ENCODE measurements at places on chromosomes 7 and 10. TPM values are rescaled to one million over a fixed set of nuclear protein-coding genes. Genes with fewer than 3 reads are reported as not detected.

DNA sequence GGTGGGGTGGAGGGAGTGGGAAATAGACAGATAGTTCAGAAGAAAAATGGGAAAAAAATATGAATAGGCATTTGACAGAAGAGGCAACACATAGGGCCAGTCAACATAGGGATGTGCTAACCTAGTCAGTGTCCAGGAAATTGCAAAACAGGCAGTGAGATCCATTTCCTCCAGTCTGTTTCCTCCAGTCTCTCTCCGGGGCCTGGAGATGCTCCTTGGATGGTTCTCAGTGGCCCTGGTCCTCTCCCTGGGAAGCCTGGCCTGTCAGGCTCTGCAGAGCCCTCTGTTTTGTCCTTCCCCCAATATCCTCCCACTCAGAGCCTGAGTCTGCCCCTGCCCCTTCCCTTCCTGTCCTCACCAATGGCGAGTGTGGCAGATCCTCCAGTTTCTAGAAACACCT, 52.6 kb downstream of the SYPL1 start:
- no peak for DNase-seq

DNA sequence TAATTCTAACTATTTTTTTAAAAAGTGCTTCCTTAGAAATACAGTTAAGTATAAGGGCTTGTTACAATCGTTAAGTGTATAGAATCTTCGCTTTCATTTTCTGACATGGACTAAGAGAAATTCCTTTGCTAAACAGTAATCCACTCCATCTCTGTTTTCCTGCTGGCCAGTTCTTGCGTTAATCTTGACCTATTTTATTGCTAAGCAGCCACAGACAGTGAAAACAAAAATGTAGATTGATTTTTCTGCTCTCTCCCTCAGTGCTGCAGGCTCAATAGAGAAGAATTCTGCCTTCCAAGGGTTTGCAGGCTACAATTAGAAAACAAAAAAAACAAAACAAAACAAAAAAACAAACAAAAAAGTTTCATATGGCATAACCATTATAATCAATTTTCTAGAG, 310.4 kb upstream of the ADARB2 start:
- no peak for DNase-seq

GRCh38 chr10:77925795-77926565, 575 bp downstream of the DLG5 start:
- DNase-seq: no peak

DNA sequence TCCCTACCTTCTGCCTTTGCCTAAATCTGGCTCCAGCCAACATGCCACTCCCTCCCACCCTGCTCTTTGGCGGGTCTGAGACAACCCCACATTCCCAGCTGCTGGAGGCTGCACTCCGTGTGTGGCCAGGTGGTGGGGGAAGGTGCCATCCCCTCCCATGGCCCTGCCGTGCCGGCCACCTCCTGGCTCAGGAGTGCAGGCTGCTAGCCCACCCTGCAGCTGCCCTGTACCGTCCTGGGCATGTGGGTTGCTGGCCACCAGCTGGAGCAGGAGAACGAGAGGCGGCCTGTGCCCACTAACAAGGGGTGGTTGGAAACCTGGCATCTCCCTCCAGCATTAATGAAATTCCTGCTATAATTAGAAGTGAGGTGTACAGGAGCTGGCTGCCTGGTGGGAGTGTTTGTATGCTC, 97.6 kb downstream of the ZMIZ1 start:
- DNase-seq: no peak

GRCh38 chr7:31052841-31053601, 913 bp downstream of the ADCYAP1R1 start:
- no peak for DNase-seq

- DNase-seq: no peak
These were observed 179.6 kb downstream of the CELF2 start for GRCh38 chr10:11197266-11197712.

GRCh38 chr10:62433901-62434300, 59.7 kb downstream of the ZNF365 start:
- DNase-seq: no peak

DNA sequence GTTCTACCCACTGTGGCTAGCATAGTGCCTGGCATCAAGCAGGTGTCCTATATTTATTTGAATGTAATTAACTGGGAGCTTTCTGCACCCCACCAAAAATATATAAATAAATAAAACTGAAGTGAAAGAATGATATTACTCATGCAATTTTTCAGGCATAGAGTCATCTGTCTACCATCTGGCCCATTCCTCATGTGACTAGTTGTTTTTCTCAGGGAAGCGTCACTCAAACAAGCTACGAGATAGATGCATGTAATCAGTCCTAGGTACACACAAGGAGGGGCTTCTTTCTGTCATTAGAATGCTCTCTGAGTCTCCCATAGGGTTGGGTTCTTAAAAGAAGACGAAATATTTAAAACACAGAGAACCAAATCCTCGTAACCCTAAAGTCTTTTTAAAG, 255.5 kb upstream of the KMT2E start:
- no peak for DNase-seq

DNA sequence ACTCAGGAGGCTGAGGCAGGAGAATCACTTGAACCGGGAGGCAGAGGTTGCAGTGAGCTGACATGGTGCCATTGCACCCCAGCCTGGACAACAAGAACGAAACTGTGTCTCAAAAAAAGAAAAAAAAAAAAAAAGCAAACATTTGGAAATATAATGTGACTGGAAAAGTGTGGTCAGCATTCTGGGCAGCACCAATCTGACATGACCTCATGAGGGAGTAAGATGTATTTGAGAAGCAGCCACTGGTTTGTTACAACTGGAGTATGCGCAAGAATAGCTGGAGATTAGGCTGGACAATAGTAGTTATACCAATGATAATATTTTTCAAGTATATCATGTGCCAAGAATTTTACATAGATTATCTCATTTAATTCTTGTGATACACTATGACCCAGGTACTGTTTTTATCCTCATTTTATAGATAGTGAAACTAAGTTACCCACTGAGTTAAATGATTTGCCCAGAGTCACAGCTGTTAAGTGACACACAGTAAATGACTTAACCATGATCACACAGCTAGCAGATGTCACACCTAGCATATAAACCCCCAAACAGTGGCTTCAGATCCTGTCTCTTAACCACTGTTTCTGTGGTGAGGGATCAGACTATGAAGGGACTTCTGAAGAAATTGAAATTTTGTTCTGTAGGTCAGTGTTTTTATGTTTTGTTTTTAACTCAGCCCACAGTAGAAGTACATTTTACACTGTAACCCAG, 11.1 kb downstream of the MCU start:
- DNase-seq: no peak

GRCh38 chr7:122984021-122984420, 11.5 kb downstream of the TAS2R16 start:
- no peak for DNase-seq

DNA sequence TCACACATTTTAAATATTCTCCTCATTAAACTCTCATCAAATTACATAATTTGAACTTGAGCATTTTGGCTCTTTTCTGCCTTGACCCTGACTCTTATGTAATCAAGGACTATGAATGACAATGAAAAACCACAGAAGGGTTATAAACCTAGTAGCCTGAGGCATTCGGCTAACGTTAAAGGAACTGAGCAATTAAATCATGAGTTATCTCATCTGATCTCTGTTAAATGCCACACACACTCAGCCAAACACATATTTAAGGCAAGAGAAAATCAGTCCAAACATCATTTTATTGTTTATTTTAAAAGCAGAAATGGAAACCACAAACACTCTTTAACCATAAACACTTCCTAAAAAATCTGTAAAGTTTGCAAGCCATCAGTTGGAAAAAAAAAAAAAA, 204.3 kb downstream of the DGKI start:
- no peak for DNase-seq

DNA sequence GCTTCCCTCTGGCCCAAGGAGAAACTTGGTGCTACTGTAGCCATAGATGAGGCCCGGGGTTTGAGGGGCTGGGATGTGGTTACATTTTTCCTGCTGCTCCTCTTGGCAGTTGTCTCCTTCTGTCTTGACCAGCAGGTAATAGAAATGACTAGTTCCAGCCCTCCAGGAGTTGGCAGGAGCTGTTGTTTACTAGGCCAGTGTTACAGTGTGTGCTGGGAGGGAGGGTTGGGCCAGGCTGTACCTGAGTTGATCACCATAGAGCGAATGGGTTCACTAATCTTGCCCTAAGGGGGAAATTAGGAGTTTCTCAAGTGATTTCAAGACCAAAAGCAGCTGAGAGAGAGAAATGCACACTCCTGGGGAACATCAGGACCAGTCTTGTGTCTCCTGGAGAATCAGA, 34.9 kb downstream of the PAX2 start:
- no peak for DNase-seq

GRCh38 chr7:54944179-54944578, 74.6 kb upstream of the EGFR start:
- no peak for DNase-seq

DNA sequence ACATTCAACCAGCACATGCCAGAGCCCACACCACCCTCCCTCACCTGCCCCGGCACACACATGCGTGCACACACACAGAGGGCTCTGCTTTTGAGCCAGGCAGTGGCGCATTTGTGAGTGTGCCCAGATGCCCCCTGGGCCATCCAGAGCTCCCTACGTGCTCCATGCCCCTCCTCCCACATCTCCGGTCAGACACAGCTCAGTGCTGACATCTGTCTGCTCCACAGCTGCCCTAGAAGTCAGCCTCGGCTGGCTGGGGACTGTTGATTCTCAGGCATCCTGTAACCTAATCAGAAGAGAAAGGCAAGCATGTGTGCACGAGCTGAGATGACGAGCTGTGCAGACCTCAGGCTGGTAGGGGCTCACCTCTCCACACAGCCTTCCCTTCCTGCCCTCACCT, 135.1 kb downstream of the ZMIZ1 start:
- DNase-seq: no peak

- no peak for DNase-seq
These were observed 63.5 kb upstream of the FRMD4A start for GRCh38 chr10:14394179-14394578.

DNA sequence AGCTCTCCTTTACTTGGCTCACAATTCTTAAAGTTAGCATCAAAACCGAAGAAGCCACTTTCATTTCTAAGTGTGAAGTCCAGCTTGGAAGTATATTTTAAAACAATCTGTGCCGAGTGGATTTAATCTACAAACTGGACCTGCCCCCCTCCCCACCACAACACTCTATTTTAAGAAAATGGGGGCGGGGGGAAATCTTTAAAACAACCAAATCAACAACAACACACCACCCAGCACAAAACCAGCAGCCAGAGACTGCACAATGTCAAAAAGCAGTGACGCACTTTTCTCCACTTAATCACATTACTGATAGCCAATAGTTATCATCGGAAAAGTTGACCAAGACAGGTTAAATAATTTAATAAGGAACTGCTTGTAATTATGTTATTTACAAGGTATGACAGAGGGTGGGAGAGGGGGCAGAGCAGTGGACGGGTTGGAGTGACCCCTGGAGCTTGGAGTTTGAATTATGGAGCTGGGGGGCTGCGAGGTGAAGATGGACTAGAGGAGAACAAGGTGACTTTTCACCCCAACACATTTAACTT, 2.8 kb downstream of the EBF3 start:
- no peak for DNase-seq

- no peak for DNase-seq
These were observed 150.8 kb downstream of the NRP1 start for GRCh38 chr10:33183655-33184054.

ABCB1 gene
- total RNA-seq: 27.1 TPM

NUTM2D gene
- total RNA-seq: 4.9 TPM

CDHR1 gene
- total RNA-seq: 0.17 TPM

UCMA gene
- total RNA-seq: not detected

TWIST1 gene
- not detected for total RNA-seq

SPAG6 gene
- total RNA-seq: not detected

GNGT1 gene
- total RNA-seq: not detected
